ENCODE measurements at places on chromosomes 5 and 9. TPM values are rescaled to one million over a fixed set of nuclear protein-coding genes. Genes with fewer than 3 reads are reported as not detected.

DNA sequence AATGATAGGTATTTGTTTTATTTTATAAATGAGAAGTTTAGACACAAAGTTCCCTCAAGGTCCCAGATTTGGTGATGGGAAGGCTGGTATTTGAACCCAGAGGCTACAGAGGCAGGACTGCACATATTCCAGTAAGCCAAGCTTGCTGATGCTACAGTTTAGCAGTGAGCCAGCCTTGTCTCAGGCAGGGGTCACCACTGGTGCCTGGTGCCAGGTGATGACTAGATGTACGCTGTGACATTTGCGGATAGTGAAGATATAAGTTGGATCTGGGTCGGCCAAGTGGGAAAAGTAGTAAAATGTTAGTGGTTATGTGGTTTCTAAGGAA is 143.9 kb downstream of the AOPEP start:
- DNase-seq = no peak

SYK gene
- not detected for total RNA-seq

GRCh38 chr5:179119415-179120170 is 59.4 kb downstream of the ZNF354C start:
- DNase-seq = no peak

CDH12 gene
- not detected for total RNA-seq

DNA sequence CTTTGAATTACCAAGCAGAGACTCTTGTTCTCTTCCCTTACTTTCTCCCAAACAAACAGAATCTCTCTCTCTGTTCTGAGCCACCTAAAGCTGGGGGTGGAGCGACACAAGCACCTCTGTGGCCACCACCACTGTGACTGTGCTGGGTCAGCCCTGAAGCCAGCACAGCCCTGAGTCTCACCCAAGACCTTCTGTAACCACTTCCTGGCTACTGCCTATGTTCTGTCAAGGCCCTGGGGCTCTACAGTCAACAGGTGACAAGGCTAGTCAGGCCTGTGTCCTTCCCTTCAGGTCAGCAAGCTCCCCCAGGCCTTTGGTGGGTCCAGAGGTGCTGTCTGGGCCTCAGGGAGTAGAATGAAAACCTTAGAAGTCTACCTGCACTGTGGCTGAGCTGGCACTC is 26.1 kb upstream of the SLC28A3 start:
- no peak for DNase-seq

DNA sequence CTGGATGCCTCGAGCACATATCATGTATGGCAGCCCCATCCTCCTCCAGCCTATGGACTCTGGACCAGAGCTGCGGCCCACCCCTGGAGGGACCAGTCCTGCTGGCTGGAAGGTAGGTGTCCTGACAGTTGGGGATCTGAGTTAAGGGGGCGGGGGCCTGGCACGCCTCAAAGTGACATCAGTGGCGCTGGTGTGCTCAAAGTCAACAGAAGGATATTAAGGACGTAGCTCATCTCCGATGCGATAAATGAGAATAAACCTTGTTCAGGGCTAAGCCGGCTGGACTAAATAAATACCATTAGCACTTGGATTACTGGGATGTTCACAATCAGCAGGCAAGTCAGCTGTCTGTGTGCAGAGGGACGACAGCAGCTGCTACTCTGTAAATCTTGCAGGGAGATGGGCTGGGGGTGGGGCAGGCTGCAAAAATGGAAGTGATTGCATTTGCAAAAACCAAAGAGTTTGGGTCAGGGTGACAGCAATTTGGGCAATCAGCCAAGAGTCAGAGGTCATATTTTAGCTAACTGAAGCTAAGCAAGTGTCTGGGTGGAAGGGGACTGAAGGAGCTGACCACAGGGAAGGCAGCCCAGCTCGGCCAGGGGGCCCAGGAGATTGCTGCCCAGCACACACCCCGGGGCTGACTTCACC is 80.0 kb upstream of the LRRTM2 start:
- DNase-seq = peak; percentile 93

DNA sequence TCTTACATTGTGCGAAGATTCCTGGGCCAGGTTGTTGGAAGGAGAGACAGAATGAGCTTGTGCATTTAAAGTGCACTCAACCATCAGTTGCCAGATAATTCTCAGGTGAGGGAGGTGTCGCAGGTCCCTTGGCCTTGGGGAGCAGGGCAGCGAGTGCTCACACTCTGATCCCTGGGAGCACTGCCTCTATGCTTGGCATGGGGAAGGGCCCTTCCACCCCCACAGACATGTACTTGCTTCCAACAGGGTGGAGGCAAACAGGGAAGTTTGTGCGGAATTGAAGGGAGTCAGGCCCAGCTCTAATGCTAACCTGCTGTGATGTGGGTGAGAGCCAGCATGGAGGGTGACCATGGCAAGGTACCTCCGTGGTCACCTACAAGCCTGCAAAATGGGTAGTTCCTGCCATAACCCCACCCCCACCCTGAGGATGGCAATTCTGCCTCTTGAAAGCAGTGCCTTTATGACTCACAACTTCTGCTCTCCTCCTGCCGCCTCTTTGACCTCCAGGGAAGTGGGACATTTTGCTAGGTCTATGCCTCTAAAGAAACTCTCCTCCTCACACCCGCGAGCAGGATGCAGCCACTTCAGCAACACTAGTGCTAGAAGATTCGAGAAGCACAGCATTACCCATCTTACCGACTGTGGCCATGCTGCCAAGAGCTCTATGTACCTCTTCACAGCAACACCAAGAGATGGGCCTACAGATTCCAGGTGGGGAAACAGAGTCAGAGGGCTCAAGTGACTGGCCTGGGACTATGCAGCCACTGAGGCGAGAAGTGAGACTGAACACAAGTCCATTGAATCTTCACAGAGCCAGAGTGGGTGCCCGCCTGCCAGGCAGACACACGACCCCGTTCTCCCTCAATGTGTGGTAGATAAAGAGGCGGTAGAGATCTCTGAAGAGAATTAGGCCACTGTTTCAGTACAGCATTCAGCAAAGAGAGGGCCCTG is 22.1 kb upstream of the SLC25A51 start:
- DNase-seq = no peak

DNA sequence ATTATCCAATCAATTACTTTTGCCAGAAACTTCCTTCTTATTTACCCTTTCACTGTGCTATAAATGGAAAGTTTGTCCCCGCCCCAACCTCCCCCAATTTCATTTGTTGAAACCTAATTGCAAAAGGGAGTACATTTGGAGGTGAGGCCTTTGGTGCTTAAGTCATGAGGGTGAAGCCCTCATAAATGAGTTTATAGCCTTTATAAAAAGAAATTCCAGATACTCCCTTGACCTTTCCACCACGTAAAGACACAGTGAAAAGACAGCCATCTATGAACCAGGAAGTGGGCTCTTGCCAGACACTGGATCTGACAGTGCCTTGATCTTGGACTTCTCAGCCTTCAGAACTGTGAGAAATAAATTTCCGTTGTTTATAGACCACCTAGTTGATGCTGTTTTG is 82.3 kb downstream of the NUDT12 start:
- DNase-seq = no peak

GRM6 gene
- not detected for total RNA-seq

PITX1 gene
- 5.5 TPM for total RNA-seq

PCAT7 gene
- not detected for total RNA-seq

GRCh38 chr5:32916648-32917047 is 205.5 kb downstream of the NPR3 start:
- peak; percentile 51 for DNase-seq

SLC6A7 gene
- total RNA-seq = 0.10 TPM

LRRC14B gene
- total RNA-seq = 21.9 TPM

DNA sequence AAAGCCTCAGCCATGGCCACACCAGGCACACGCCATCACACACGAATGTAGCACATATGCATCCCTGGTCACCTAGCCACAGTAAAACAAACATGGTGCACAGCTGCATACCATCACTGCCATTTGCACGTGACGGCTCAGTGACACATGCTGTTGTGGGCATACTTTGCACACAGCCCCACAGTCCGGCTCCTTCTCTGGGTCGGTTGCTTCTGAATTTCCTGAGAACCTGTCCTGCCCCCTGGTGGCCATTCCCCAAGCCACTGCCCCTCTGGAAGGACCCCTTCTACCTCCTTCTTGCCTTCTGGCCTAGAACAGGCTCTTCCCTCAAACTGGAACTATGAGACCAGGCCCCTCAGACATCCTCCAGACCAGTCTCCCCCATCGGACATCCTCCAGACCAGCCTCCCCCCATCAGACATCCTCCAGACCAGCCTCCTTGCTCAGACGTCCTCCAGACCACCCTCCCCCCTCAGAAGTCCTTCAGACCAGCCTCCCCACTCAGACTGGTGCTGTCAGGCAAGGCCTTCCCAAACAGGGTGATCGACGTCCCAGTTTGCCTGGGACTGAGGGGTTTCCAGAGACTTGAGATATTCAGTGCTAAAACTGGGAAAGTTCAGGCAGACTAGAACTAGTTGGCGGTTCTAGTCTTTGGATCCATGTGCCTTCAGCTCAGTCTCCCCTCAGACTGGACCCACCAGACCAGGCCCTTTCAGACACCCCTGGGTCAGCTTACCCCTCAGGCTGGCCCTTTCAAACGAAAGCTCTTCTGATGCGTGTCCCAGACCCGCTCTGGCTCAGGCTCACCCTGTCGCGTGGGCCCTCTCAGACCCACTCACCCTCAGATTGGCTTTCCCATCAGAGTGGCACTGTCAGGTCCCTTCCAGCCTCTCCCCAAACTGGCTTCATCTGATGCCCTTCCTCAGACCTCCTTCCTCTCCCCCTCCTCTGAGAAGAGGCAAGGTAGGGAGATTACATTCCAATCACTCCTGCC is 24.3 kb upstream of the ENHO start:
- DNase-seq = peak; percentile 70

- DNase-seq = no peak
Measured at GRCh38 chr9:72154468-72155285, 5.4 kb downstream of the GDA start.

DNA sequence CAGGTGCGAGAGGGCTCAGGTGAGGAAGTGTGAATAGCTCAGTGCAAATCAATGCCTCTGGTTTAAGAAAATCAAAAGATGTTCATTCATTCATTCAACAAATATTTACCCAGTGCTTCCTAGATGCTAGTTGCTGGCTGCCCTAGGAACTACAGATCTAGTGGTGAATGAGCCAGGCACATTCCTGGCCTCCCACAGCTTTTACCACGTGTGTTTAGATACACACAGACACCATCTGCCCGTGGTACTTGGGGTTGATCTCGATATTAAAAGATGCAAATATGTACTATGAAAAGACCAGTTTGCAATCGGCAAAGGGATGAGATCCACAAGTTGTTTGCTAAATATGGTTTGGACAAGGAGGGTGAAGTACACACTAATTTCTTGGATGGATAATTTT is 78.2 kb downstream of the GTF3C4 start:
- DNase-seq = no peak

LHX6 gene
- 0.32 TPM for total RNA-seq

- no peak for DNase-seq
Measured at GRCh38 chr9:93958819-93959682, 3.9 kb upstream of the BARX1 start.

UCK1 gene
- 26.5 TPM for total RNA-seq

OR2Y1 gene
- not detected for total RNA-seq

- peak; percentile 65 for DNase-seq
Measured at GRCh38 chr5:170420806-170421412, 31.7 kb upstream of the KCNMB1 start.

DNA sequence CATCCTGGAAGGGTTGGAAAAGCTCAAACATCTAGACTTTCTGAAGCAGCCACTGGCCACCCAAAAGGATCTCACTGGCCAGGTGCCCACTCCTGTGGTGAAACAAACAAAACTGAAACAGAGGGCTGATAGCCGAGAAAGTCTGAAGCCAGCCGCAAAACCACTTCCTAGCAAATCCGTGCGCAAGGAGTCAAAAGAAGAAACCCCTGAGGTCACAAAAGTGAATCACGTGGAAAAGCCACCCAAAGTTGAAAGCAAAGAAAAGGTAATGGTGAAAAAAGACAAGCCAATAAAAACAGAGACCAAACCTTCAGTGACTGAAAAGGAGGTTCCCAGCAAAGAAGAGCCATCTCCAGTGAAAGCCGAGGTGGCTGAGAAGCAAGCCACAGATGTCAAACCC is 87.6 kb downstream of the MAP1B start:
- no peak for DNase-seq

RNF208 gene
- 0.21 TPM for total RNA-seq

- peak; percentile 85 for DNase-seq
Measured at GRCh38 chr5:153896701-153897100, 142.0 kb downstream of the FAM114A2 start.

GRCh38 chr9:76433836-76434235 is 25.1 kb upstream of the GCNT1 start:
- DNase-seq = no peak

PCDHGB5 gene
- total RNA-seq = 1.4 TPM

GRCh38 chr5:77785229-77785628 is 9.1 kb upstream of the TBCA start:
- DNase-seq = no peak

S1PR3 gene
- total RNA-seq = 1.3 TPM

GPRIN1 gene
- total RNA-seq = 9.6 TPM

DNA sequence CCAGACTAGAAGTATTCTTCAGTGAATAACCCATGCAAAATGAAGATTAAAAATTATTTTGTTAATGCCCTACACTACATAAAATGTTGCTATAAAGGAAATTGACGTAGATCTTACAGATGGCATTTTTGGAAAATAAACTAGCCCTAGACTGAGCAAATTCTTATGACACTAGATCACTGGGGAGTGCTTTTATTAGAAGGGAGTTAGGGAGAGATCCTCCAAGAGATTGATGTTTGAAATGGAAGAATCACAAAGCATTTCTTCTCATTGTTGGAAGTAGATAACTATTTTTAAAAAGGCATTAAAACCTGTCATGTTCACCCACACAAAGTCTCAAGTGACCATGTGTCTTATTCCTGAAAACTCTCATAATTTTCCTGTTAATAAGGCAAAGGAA is 351.1 kb upstream of the TLE4 start:
- DNase-seq = no peak

GRCh38 chr5:119393201-119393691 is 37.4 kb downstream of the TNFAIP8 start:
- no peak for DNase-seq

- no peak for DNase-seq
Measured at GRCh38 chr9:21473236-21473635, 8.9 kb downstream of the IFNE start.

IDNK gene
- total RNA-seq = 3.2 TPM

TAF7 gene
- 116 TPM for total RNA-seq

NUTM2F gene
- not detected for total RNA-seq

DNA sequence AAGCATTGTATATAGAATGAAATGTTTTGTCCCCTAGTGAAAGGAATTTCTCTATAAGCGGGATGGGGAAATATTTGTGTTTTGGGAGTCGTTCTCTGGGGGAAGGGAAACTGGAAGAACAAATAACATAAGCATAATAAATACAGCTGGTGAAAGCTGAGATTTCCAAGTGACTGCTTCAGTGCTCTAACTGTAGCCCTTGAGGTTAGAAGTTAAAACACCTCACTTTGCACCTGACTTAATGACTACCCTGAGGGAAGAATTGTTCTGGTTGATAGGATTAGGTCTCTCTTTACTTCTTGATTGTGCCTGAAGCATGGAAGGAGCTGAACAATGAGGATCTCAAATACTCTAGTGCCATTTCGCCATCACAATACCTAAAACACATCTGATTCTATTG is 307.4 kb downstream of the MAN2A1 start:
- DNase-seq = no peak

- no peak for DNase-seq
Measured at GRCh38 chr9:90478821-90479220, 163.8 kb downstream of the DIRAS2 start.

GBGT1 gene
- 1.4 TPM for total RNA-seq

GRCh38 chr5:52502460-52502999 is 285.2 kb upstream of the ITGA1 start:
- no peak for DNase-seq

Data from myocyte (in vitro differentiated cells).